ENCODE measurements at places on chromosomes 4 and X.

- DNase-seq = no peak
Measured at GRCh38 chr4:87392183-87392582, 1.2 kb upstream of the HSD17B11 start.

DNA sequence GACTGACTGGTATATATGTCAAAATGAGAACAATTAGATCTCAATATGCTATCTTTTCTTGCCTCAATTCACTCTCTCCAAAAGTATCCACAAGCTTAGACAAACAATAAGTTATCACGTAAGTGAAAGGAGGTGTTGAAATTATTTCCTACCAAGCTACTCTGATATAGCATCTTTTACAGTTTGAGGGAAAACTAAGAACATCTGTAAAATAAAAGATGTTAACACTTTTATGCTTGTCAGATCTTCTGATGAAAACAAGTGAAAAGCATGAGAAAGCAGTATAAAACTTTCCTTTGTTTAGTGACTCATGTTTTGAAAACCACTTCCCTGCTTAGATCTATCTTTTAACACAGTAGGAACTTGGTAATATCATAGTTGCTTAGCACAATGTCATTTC is 8.4 kb upstream of the MAB21L2 start:
- DNase-seq = no peak

GRCh38 chr4:41022116-41022515 is 192.2 kb downstream of the APBB2 start:
- DNase-seq = no peak

DNA sequence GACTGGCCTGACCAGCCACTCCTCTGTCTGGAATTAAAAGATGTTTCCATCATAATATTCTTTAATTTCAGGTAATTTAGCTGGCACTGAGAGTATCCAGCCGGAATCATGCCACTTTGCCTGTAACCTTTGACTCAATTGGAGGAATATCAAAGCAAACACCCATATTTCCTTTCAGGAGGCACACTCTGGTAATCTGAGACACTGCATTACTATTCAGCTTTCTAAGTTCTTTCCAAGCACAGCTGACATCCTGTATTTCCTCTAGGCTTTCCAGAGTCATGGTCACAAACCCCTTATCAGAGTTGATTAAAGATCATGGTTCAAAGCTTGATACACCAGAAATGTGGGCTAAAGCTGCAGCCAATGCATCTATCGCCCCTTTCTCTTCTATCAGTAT is 29.3 kb downstream of the INTS12 start:
- DNase-seq = no peak

GRCh38 chr4:24887881-24888430 is 24.9 kb downstream of the CCDC149 start:
- no peak for DNase-seq

GRCh38 chrX:427812-428725 is 41.4 kb upstream of the PPP2R3B start:
- DNase-seq = no peak

Data from hypothalamus (tissue), 51 donors.